ENCODE measurements at places on chromosomes 16 and 17.

DNA sequence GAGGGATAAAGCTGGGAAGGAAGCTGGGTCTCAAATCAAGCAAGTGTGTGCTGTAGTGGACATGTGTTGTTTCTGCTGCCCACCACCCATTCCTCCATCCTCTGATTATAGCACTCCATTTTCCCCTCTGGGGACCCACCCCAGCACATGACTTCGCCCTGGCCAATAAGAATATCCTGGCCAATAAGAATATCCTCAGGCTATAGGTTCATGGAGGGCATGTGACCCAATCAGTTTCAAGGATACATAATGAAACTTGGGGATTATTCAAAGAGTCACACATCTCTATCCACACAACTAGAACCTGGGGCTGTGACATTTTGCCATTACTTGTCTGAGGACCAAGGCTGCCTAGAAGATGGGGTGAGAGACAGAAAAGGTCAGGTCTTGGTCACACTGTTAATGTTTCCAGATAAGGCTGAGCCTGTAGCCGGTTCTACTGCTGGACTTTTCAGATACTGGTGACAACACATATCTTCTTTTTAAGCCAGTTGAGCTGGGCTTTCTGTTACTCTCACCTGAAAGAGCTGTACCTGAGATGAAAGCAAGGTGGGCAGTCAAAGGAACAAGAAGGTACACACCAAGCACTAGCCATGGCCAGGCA lies 33.7 kb downstream of the MYO18A start:
- no peak for DNase-seq

- peak; percentile 95 for DNase-seq
Measured at GRCh38 chr17:47935961-47936360, 5.4 kb upstream of the PNPO start.

DNA sequence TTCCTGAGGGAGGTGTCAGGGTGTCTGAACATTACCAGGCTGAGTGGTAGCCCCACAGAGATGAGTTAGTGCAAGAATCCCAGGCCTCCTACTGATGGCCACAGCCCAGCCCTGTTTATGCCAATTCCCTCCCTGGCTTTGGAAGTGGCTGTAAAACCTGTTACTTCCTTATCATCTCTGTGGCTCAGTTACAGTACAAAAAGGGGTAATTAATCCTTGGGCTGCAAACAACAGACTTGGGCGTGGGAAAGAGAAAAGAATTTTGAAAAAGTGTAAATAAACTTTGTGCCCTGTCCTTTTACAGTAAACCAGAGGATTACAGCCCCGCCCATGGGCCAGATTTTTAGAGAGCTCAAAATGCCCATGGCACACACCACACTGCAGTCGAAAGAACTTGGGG lies 73.1 kb upstream of the AXIN2 start:
- no peak for DNase-seq

DNA sequence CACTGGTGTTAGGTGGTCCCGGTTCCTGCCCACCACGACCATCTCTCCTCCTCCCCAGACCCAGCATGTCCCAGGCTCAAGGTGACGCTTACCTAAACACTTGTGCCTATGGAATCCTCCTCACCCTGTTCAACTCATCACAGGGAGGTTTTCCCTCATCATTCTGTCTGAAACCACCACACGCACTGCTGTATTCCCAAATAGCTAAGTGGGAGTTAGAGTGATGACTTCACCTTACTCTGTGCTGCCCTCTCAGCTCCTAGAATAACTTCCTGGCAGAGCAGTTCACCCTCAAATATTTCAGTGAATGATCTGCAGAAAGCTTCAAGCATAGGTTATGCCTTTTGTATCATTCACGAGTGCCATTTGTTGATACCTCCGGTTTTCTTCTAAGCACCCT lies 216.5 kb downstream of the CPPED1 start:
- peak; percentile 53 for DNase-seq

DNA sequence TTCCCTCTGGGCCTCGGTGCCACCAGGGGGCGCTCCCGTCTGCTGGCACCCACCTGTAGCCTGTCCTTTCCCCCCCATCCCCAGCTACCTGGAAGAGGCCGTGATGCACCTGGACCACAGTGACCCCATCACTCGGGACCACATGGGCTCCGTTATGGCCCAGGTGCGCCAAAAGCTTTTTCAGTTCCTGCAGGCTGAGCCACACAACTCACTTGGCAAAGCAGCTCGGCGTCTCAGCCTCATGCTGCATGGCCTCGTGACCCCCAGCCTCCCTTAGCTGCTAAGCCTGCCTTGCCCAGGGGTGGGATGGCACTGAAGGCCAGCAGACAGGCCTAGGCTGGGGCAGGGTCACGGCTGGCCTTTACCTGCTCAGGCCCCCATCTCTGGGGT lies 818 bp upstream of the NRN1L start:
- DNase-seq, result no peak

- DNase-seq, result no peak
Measured at GRCh38 chr16:14304891-14305460, 233.9 kb downstream of the MRTFB start.

GRCh38 chr17:58960068-58960467 lies 146.6 kb downstream of the TRIM37 start:
- peak; percentile 42 for DNase-seq

DNA sequence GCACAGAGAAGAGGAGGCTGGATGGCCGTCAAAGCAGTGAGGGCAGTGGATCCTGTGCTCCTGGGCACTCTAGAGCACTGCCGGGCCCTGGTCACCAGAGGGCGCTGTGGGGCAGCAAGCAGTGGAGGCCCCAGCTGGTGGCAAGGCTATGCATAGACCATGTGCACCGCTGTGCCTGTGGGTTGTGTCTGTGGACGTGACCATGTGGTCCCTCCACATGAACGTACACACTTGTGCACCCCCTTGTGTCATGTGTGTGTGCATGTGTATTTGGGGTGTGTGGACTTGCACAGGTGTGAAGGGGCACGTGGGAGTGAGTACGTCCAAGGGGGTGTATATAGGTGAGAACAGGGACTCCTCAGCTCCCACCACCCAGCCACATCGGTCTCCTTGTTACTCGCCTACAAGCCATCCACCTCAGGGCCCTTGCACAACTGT lies 4.4 kb upstream of the MAP2K3 start:
- peak; percentile 60 for DNase-seq

DNA sequence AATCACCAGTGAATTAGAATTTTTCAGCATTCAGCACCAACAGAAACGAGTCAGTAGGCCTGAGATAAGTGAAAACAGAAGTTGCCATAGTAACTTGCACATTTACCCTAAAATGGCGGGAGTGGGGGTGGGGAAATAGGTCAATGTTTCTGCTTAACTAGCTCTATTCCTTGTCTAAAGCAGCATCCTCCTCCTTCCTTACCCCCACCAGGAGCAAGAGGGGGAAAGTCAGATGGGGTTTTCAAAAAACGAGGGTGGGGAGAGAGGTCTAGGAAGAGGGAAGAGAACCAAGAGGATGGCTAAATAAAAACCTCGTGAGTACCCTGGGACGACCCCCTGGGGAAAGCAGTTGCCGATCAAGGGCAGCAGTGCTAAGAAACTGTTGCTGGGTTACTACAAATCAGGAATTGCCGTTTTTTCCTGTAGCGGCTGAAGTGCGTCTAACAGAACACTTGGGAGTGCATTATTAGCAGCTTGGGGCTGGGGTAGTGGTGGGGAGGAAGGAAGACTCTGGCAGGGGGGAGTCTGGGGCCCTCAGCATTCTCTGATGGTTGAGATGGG lies 34.4 kb upstream of the MNT start:
- DNase-seq, result no peak

GRCh38 chr16:73058221-73058615 lies 10.3 kb upstream of the ZFHX3 start:
- DNase-seq, result peak; percentile 26

GRCh38 chr17:50853015-50853615 lies 13.0 kb downstream of the TOB1 start:
- no peak for DNase-seq

DNA sequence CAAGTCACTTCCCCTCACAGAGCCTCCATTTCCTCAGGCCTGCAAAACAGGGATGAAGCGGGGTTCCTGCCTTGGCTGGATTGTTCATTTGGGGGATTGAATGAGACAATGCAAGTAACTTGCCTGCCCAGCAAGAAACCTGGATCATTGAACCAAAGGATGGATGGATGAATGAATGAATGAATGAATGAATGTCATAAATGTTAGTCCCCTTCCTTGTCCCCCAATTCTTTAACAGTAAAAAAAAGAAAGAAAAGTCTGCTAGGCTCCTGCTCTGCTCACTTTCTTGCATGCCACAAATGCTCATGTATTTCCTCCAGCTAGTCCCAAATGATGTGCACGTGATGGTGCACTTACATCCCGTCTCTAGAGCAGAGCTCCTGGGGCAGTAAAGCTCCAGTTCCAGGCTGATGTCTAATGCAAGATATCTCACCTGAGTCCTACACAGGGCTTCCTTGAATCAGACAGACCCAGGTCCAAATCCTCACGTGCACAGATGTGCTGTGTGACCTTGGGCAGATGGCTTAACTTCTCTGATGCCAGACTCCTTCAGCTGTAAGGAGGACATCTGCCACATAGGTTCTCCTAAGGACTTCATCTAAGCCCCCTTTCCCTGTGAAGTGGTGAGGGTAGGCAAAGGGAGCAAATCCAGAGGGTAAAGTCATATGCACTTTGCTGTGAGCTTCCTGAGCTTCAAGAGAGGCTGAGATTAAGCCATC lies 45.5 kb downstream of the C16orf82 start:
- DNase-seq, result no peak

DNA sequence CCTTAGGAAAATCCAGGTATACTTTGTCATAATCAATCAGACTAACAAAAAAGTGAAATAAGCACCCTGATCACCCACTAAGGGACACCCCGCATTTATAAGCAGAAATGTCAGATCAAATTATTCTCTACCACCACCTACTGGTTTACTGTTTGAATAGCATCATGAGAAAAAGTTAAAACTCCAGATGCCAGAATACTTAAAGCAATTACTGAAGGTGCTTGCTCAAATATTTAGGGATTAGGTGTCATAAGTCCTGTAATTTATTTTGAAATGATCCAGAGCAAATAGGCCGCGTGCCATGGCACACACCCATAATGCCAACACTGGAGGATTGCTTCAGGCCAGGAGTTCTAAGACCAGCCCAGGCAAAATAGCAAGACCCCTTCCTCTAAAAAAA lies 2.3 kb downstream of the TOP2A start:
- peak; percentile 6 for DNase-seq
